Hepatocyte (in vitro differentiated cells): ENCODE measurements at places on chromosomes 12 and 14. TPM values are rescaled to one million over a fixed set of nuclear protein-coding genes. Genes with fewer than 3 reads are reported as not detected.

DNA sequence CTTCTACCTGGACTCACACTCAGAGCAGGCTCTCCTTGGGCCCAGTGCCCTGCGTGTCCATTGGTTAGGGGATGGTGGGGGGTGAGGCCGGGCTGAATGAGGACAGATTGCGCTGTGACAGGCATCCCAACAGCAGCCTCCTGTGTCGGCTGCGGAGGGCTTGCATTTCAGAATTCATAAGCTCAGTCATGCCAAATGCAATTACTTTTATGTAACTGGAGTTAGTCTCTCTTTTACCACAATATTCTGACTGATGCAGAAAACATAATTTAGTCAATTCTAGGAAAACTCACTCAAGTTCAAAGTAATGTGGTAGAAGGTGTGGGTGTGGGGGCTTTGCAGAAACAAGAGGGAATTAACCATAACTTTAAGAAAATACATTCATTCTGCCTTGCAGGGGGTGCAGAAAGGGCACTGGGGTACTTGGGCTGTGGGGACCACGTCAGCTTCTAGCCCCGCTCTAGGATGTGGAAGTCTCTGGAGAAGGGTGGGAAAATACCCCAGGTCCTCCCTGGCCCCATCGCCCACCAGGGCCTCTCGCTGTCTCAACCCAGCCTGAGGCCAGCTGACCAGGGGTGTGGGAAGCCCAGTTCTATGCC, 257.7 kb downstream of the ADGRD1 start:
- no peak overlapping the region for H3K27ac ChIP-seq
- H3K4me3 ChIP-seq = no peak overlapping the region
- no peaks in the 10 kb centered on the region for H3K36me3 ChIP-seq
- no peaks in the 10 kb centered on the region for H3K27me3 ChIP-seq

DNA sequence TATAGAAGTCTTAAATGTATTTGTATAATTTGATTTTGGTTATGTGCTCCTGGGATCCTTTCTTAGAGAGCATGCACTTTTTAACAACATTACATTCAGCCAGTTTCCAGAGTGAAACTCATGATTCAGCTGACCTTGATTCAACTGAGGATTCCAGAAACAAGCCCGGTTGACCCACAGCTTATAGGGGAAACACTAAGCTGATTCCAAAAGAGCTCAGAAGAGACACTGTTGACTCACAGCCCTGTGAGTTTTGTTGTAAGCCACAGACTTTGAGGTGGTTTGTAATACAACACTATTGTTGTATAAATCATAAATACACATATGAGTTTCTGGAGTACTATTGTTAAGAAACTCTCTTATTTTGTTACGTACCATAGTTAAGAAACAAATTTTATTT, 133.8 kb upstream of the MGAT4C start:
- H3K27me3 ChIP-seq = no peaks in the 10 kb centered on the region
- H3K27ac ChIP-seq = no peak overlapping the region
- H3K4me1 ChIP-seq = no peaks in the 10 kb centered on the region
- no peak for DNase-seq
- H3K36me3 ChIP-seq = no peaks in the 10 kb centered on the region
- no peak overlapping the region for H3K4me3 ChIP-seq

DNA sequence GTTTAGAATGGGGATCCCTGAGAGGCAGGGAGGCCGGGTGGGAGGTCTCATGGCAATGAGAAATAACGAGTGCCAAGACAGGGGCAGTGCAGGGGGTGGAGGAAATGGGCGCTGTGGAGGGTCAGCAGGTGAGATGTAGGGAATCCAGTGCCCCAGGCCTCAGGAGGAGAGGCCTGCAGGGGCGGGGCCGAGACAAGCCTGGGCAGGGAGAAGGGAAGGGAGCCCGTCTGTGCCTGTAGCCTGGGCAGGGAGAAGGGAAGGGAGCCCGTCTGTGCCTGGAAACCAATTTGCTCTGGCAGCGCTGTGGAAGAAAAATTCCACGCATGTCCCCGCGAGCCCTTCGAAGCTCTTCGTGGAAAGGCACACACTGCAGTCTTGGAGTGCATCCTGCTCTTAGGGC, 10.6 kb upstream of the NCOR2 start:
- no peaks in the 10 kb centered on the region for H3K36me3 ChIP-seq
- no peak for DNase-seq
- peaks cover 8% of the 10 kb centered on the region for H3K4me1 ChIP-seq
- H3K4me3 ChIP-seq = no peak overlapping the region
- no peaks in the 10 kb centered on the region for H3K27me3 ChIP-seq

GRCh38 chr12:120376416-120376815, 7.5 kb upstream of the MSI1 start:
- peaks cover 8% of the 10 kb centered on the region for H3K27me3 ChIP-seq
- no peaks in the 10 kb centered on the region for H3K4me1 ChIP-seq
- no peak for DNase-seq

DNA sequence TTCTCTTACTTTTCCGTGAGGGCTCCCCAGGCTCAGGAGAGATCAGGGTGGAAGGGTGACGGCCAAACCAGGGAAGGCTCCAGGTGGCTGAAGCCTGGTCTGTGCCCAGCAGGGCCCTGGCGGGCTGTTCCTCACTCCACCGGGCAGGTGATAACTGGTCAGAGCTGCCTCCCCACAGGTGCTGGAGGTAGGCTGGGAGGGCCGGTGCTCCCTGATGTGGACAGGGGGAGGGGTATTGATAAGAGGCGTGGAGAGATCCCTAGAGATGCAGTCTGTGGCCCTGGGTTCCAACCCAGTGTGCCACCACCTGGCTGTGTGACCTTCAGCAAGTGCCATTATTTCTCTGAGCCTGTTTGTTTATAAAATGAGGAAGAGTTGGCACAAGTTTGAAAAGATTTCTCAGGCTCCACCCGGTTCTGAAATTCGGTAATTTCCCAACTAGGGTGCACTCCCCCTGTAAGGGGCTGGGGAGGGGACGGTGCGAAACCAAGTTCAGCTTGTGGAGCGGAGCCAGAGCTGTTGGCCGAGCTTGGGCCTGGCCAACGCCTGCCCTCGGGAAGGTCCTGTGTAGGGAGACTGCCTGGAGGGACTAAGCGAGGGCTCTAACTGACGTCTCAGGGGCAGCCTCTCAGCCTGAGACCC, 1.0 kb upstream of the NR4A1 start:
- peak overlapping the region; percentile 32 for H3K4me3 ChIP-seq
- H3K36me3 ChIP-seq = no peaks in the 10 kb centered on the region
- DNase-seq = peak; percentile 47
- H3K4me1 ChIP-seq = peaks cover 8% of the 10 kb centered on the region

DNA sequence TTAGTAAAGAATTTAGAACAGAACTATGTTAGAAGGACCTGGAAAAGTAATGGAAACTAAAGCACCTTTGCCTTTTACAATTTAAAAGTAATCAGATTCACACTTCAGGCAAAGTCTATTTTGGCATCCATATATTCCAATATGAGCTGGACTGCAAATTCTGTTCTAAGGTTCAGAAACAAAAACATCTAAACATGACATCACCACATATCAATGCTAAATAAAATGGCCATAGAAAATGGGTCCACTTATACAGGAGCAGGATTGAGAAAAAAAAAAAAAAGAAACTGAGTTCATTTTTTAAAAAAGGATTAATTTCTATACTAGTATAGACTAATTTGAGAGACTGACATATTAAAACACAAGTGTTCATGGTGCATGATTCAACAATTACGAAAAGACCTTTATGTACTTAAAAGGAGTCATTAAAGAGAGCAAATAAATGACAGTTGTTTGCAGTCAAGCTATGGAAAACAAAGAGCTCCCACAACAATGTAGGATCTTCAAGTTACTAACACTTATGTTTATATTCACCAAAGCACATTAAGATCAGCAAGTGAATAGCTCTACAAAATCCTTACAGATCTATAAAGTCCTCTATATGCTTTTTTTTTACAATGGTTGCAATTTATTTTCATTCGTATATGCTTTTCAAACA, 45.7 kb downstream of the DICER1 start:
- H3K27ac ChIP-seq = no peak overlapping the region
- no peaks in the 10 kb centered on the region for H3K27me3 ChIP-seq
- no peak overlapping the region for H3K4me3 ChIP-seq
- H3K36me3 ChIP-seq = peaks cover 3% of the 10 kb centered on the region

GRCh38 chr14:85453401-85454225, 76.3 kb upstream of the FLRT2 start:
- H3K4me1 ChIP-seq = no peaks in the 10 kb centered on the region
- no peak overlapping the region for H3K27ac ChIP-seq
- no peak overlapping the region for H3K4me3 ChIP-seq
- no peaks in the 10 kb centered on the region for H3K36me3 ChIP-seq
- no peak for DNase-seq

GRCh38 chr14:89720741-89721729, 233.5 kb downstream of the EFCAB11 start:
- H3K27me3 ChIP-seq = no peaks in the 10 kb centered on the region
- H3K27ac ChIP-seq = no peak overlapping the region

DNA sequence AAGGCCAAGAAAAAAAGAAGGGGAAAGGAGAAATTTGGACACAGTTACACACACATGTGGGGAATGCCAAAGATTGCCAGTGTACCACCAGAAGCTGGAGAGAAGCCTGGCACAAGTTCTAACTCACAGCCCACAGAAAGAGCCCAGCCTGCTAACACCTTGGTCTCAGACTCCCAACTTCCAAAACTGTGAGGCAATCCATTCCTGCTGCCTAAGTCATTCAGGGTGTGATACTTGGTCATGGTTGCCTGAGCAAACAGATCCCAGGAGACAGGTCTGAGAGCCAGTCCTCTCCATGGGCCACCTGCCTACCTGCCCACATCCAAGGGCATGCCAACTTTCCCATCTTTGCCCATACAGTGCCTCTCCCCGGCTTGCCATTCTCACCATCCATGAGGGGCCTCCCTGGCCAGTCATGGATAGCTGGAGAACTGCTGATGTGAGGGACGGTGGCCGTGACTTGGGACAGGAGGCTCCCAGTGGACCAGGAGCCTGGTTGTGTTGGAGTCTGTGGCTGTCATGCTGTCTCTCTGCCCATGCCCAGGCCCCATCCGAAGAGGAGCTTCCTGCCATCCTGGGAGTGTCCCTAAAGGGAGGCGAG, 198.0 kb upstream of the RTL1 start:
- no peak overlapping the region for H3K4me3 ChIP-seq
- no peaks in the 10 kb centered on the region for H3K36me3 ChIP-seq
- DNase-seq = no peak
- peaks cover 5% of the 10 kb centered on the region for H3K4me1 ChIP-seq

- H3K4me3 ChIP-seq = no peak overlapping the region
- no peaks in the 10 kb centered on the region for H3K36me3 ChIP-seq
- H3K27ac ChIP-seq = peak overlapping the region; percentile 80
- peaks cover 67% of the 10 kb centered on the region for H3K4me1 ChIP-seq
Observed at GRCh38 chr14:100902295-100903133, 1.0 kb downstream of the RTL1 start.

- no peak for DNase-seq
- H3K27ac ChIP-seq = no peak overlapping the region
- H3K4me3 ChIP-seq = no peak overlapping the region
- H3K27me3 ChIP-seq = no peaks in the 10 kb centered on the region
Observed at GRCh38 chr12:130796985-130797686, 41.9 kb downstream of the STX2 start.

Gene NFE2
- 0.44 TPM in 1 of 2 replicates, not detected in the other for total RNA-seq

- H3K4me3 ChIP-seq = no peak overlapping the region
- DNase-seq = no peak
Observed at GRCh38 chr14:53316504-53316903, 163.4 kb upstream of the DDHD1 start.

GRCh38 chr14:77508876-77509275, 10.3 kb upstream of the ISM2 start:
- no peaks in the 10 kb centered on the region for H3K27me3 ChIP-seq
- peaks cover 4% of the 10 kb centered on the region for H3K4me1 ChIP-seq
- no peak overlapping the region for H3K4me3 ChIP-seq
- peak overlapping the region; percentile 58 for H3K27ac ChIP-seq

- peak overlapping the region; percentile 81 for H3K27ac ChIP-seq
- no peak overlapping the region for H3K4me3 ChIP-seq
- peak; percentile 58 for DNase-seq
- H3K4me1 ChIP-seq = peaks cover 17% of the 10 kb centered on the region
Observed at GRCh38 chr14:54669721-54670561, 103.0 kb downstream of the SAMD4A start.

DNA sequence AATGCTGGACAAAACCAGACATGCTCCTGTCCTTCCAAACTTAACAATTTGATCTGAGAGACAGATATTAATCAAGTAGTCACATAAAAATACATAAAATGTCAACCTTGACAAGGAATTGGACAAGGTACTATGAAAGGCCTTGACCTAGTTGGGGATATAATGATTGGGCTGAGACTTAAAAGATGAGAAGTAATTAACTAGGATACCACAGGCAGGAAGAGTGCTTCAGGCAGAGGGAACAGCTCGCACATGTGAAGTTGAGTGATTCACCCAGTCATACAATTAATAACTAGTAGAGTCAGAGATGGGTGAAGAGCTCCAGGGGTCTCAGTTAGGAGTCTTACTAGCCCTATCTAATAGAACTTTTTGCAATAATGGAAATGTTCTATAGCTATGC, 259.5 kb downstream of the MSRB3 start:
- no peak overlapping the region for H3K4me3 ChIP-seq
- H3K27ac ChIP-seq = peak overlapping the region; percentile 74
- no peaks in the 10 kb centered on the region for H3K36me3 ChIP-seq
- DNase-seq = no peak
- peaks cover 25% of the 10 kb centered on the region for H3K4me1 ChIP-seq
- no peaks in the 10 kb centered on the region for H3K27me3 ChIP-seq

- H3K27me3 ChIP-seq = no peaks in the 10 kb centered on the region
- H3K27ac ChIP-seq = no peak overlapping the region
- DNase-seq = no peak
- H3K4me3 ChIP-seq = no peak overlapping the region
- H3K36me3 ChIP-seq = no peaks in the 10 kb centered on the region
Observed at GRCh38 chr12:93714382-93714781, 37.2 kb downstream of the CRADD start.

DNA sequence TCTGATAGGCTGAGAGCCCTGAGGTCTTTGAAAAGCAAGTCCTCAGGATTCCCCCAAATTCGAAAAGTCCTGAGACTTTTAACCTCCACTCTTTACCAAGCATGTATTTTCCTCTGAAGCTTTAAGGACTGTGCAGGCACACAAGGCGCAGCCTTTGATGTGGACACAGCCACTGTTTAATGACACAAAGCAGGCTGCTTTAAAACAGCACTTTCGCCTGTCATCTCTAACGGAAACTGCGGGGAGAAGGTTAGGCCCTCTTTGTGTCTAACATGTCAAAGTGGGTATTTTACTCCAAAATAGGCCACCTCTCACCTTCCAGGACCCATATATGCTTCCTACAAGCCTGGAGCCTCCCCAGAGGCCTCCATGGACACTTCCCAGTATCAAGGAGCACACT, 159.2 kb downstream of the GCH1 start:
- no peak overlapping the region for H3K4me3 ChIP-seq
- no peak overlapping the region for H3K27ac ChIP-seq
- H3K27me3 ChIP-seq = no peaks in the 10 kb centered on the region
- H3K36me3 ChIP-seq = no peaks in the 10 kb centered on the region
- H3K4me1 ChIP-seq = no peaks in the 10 kb centered on the region

GRCh38 chr14:76769636-76770292, 8.5 kb downstream of the VASH1 start:
- no peak overlapping the region for H3K4me3 ChIP-seq
- no peak for DNase-seq
- no peak overlapping the region for H3K27ac ChIP-seq
- H3K4me1 ChIP-seq = peaks cover 15% of the 10 kb centered on the region
- no peaks in the 10 kb centered on the region for H3K27me3 ChIP-seq
- H3K36me3 ChIP-seq = no peaks in the 10 kb centered on the region

- no peak for DNase-seq
- no peaks in the 10 kb centered on the region for H3K36me3 ChIP-seq
- no peak overlapping the region for H3K27ac ChIP-seq
- no peak overlapping the region for H3K4me3 ChIP-seq
Observed at GRCh38 chr14:75926431-75927115, 55.2 kb downstream of the TGFB3 start.
